NCI-H1105 treated with DMSO at 0.1 percent for 48 hours (cell line): ENCODE measurements at places on chromosomes 1 and 21.

GRCh38 chr1:28540651-28541050 is 12.2 kb upstream of the TRNAU1AP start:
- no peak for DNase-seq

GRCh38 chr1:65558215-65558614 is 137.7 kb downstream of the LEPR start:
- no peak for DNase-seq

- DNase-seq = peak; percentile 19
These were observed 7.5 kb downstream of the PRXL2B start for GRCh38 chr1:2594001-2594640.

GRCh38 chr21:41446586-41446985 is 20.5 kb downstream of the MX1 start:
- no peak for DNase-seq

DNA sequence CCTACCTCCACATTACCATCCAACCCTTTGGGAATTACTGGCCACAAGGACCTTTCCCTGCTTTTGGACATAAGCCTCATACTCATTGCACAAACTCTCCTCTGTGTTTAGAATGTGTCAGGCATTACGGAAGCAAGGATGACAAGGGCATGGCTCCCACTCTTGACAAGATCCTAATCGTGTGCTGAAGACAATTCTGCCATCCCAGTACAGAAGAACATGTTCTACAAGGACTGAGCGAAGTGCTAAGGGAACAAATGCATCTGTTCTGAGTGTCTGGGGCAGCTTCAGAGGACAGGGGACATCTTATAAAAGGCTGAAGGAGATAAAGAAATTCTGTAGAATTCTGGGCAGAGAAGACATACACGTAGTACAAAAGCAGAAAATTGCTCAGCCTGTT is 378.5 kb upstream of the CAMK1G start:
- DNase-seq = no peak

DNA sequence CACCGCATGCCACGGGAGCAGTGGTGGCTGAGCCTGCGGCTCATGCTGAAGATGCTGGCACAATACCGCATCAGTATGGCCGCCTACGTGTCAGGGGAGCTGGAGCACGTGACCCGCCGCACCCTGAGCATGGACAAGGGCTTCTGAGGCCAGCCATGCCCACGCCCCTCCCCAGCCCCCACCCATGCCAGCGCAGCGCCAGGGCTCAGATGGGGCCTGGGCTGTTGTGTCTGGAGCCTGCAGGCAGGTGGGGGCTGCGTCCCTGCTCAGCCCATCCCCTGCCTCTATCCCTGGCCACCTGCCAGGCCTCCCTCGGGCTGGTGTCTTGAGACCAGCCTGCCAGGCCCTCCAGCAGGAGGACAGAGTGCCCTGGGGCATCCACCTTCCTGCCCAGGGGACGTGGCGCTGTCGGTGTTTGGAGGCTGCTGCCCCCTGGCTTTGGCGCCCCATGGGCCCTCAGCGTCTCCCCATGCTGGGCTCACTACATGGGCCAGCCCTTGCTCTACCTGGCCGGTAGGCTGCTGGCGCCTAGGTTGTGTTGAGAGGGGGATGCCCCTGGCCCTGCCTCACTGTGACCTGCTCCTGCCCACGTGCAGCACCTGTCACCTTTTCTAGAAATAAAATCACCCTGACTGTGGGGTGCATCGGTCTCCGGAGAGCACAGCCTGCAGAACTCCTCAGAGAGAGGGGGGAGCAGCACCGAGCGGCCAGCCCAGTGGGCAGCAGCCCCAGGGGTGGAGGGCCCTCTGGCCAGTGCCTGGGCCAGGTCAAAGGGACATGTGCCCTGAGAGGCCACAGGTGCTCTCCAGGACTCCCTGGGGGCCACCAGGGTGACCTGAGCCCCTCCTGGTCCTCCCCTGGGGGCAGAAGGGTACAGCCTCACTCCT is 12.2 kb downstream of the CFAP410 start:
- DNase-seq = no peak

DNA sequence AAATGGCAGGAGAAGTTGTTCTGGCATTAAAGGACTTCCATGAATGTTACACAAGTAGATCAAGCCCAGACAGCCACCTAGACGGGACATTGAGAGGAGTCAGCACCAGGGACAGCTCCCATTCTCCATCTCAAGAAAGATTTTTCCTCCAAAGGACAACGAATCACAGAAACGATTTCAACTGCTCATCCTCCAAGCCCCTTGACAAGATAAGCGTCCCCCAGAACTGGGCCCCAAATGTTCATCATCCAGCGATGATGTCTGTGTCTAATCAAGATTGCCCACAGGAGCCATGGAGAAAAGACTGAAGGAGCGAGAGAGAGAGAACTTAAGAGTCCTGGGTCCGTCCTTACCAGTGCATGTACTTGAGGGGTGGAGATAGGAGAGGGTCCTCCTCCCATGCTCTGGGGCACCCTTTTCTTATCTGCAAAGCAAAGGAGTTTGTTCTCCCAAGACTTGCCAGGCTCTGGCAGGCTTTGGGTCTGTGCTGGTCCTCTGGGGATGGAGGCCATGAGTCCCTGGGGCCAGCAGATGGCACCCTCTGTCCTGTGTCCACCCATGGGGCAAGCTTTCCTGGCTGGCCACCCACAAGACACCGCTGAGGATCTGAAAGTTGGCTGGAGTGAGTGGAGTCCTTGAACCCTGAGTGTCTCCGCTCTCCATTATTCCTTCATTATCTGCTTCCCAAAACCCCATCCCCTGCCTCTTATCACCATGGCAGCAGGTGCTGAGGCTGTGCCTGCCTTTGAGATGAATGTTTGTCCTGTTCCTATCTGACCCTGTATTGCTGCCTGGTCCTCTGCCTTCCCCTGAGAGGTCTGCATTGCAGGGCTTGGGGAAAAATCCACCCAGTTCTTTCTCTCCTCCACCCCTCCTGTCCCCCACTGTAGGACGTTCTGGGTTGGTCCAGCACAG is 164.6 kb downstream of the ACTL8 start:
- DNase-seq = peak; percentile 34

- DNase-seq = no peak
These were observed 4.0 kb downstream of the SERPINC1 start for GRCh38 chr1:173913111-173913510.

- DNase-seq = peak; percentile 82
These were observed 356.1 kb downstream of the LMO4 start for GRCh38 chr1:87684713-87685205.

GRCh38 chr1:97505289-97505688 is 415.5 kb downstream of the DPYD start:
- no peak for DNase-seq

GRCh38 chr1:94244816-94245215 is 7.4 kb upstream of the ARHGAP29 start:
- no peak for DNase-seq

- DNase-seq = no peak
These were observed 8.6 kb downstream of the NR5A2 start for GRCh38 chr1:200035956-200036618.

DNA sequence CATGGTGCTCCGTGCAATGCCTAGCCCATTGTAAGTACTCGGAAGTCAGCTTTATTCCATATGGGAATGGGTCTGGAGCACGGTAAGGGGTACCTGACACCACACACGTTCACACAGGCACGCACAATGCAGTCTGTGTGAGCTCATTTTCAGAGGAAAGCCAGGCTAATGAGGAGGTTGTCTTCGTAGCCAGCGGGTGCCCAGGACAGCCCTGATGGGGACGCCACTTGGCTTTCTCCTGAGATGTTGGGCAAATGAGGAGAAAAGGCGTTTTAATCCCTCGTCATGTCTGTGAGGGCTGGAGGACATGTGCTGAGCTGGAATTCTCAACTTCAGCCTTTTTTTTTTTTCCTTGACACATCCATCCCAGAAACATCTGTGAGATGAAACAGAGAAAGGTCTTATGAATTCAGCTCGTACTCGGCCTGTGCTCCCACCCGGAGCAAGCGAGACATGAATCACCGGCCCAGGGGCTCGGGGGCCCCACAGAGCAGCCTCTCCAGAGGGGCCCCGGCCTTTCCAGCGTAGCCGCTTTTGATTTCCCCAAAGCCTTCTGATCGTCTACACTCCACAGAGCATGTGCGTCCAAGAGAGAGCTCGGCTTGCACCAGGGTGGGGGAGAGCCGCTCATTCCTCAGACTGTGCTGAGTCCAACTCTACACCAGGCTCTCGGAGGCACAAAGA is 125.1 kb downstream of the EPHB2 start:
- no peak for DNase-seq

DNA sequence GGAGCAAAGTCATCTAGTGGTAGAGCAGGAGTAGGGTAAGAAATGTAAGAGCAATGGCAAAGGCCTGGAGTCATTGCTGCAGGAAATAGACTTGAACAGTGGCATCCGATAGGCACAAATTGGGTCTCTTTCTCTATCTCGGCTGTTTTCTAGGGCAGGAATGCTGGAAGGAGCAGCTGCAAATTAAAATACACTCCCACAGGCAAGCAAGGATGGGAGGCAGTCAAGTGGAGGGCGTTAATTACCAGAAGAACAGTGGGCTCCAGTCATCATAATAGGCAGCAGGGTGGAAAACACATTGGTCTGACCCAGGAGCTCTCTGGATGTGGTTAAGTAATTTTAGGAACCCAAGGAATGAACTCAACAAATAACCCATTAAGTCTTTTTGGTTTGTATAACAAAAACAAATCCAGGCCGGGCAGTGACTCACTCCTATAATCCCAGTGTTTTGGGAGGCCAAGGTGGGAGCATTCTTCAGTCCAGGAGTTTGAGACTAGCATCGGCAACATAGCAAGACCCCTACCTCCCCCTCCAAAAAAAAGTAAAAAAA is 7.8 kb upstream of the TDRD5 start:
- no peak for DNase-seq

- DNase-seq = no peak
These were observed 72.8 kb downstream of the CD2 start for GRCh38 chr1:116826818-116827606.
